ENCODE measurements at places on chromosomes 6 and 20. TPM values are rescaled to one million over a fixed set of nuclear protein-coding genes. Genes with fewer than 3 reads are reported as not detected.

GRCh38 chr6:147040121-147040910 lies 163.9 kb upstream of the STXBP5 start:
- DNase-seq, result no peak

DNA sequence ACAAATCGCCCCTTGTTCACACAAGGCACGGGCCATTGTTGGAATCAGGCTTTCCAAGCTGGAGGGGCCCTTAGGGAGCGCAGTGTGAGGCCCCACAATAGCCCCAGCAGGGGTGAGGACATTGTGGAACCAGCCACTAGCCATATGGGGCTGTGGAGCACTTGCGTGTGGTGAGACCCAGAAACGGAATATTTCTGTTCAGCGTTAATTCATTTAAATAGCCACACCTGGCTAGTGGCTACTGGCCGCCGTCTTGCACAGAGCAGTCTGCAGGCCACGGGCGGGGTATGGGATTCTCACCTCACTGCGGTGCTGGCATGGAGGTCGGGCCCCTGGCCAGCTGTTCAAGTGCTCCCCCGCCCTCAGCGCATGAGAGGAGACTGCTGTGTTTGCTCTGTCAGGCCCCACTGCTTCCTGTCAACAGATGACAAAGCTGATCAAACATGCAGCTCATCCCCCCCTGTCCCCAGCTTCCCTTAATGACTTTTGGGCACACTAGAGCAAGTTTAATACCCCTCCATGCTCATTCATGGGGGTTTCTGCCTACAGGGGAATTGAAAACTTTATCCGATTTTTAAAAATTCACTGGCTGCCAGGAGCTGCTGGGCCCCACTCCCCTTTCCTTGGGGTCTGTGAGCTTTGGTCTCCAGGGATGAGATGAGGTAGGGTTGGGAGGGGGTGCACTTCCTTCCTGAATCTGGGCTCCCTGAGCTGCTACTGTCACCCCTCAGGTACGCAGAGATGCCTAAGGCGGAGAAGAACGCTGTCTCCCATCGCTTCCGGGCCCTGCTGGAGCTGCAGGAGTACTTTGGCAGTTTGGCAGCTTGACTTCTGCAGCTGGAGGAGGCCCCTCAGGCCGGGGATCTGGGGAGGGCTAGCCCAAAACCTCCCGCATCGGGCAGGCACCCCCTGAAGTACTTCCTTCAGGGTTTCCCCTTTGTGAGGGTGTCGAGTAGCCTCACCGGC lies 13.6 kb downstream of the ITPA start:
- DNase-seq, result no peak

DNA sequence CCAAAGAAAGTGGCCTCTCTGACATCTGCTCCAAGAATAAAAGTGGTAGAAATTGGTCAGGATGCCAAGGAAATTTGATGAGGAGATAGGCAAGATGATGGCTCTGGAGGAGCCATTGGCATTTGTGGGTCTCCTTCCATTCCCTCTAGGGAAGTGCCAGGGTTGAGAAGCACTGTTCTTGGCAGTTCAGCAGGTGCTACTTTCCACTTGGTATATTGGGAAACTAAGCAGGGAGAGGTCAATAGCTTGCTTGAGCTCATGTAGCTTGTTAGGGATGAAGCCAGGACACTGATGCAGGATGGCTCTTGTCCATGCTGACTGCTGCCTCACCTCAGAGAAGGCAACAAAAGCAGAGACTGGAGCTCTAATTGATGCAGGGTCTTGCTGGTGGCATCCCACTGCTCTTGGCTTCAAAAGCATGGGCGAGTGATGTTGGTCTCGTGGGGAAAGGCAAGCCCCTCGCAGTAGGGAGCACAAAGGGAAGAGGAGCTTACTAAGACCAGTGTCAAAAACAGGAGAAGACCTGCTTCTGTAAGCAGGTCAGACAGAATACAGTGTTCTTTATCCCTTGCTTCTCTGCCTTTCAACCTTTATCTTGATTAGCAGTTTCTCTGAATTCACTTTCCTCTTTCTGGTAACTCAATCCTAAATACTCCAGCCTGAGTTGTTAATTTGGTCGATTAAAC lies 73.1 kb upstream of the RIPOR2 start:
- no peak for DNase-seq

- peak; percentile 41 for DNase-seq
These were observed 61.2 kb upstream of the SIRPG start for GRCh38 chr20:1718604-1719384.

DNA sequence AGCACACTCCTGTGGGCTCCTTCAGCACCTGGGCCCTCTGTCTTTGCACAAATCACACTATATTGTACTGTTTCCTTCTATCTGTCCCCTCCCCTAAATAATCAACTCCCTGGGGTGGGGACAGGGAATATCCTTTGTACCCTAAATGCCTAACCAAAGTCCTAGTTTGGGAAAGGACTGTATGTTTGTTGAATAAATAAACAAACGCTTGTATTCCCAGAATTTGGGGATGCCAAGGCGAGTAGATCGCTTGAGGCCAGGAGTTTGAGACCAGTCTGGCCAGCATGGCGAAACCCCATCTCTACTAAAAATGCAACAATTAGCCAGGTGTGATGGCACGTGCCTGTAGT lies 322.7 kb downstream of the SYNE1 start:
- DNase-seq, result no peak

The CEP85L gene
- 16.2 TPM for polyA plus RNA-seq

Measured in muscle of arm (tissue), 14 donors.